HCEC 1CT (cell line): ENCODE measurements at places on chromosomes 6 and 20.

DNA sequence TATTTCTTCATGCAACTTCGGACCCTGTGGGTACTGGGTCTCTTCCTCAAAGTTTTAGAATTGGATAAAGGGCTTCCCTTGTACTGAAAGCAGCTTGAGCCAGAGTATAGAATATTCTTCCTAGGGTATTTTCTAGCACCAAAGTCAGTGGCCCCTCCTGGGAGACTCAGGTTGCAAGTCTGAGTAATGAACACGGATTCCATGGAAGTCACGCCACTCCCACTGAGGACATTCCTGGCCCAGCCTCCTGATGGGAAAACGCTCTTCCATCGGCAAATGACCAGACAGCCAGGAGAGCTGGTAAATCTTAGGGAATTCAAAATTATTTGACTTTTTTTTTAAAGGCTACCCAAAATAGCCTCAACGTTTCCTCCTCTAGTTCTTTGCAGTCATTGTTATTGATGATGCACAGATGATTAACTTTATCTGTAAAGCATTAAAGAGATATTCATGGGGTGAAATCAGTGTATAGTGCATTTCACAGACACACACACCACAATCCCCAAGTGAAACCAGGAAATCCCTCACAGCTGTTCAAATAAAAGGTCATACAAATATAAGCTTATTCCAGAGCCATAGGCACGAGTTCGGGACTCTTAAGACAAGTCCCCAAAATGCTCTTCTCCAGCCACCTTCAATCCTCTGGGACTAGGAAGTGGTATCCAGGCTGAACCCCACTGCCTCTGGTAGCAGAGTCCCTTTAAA lies 248.8 kb downstream of the SOD2 start:
- no peak for DNase-seq

DNA sequence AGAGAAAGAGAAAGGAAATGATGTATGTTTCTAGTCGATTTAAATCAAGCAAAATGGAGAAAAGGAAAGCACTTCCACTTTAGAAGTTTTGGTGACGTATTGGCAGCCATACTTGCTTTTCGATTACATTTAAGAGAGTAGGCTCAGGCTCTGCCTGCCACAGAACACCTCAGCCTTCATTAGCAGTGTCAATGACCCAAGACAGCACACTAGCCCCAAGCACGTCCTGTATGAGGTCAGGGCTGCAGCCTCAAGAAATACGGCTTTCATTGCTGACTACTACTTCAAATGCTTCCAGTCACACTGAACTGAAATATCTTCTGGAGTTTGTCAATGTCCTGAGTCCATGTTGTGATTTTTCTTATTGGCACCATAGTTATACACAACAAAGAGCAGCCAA lies 285.3 kb downstream of the EYA4 start:
- DNase-seq, result no peak

DNA sequence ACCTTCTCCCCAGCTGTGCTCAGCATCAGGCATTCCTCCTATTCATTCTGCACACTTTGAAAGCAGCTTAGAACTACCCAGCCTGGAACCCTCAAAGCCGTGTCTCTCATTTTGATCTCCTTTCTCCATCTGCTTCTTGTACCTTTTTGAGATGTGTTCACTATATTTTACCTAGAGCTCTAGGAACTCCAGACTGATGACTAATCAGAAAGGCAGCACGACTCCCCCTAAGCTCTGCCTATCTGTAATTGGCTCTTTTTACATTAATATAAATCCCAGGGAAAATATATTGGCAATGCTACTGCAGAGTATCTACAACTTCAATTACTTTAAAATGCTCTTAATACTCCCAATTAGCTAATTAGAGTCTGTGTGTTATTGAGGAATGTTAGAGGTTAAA lies 671.5 kb downstream of the CBLN4 start:
- no peak for DNase-seq

GRCh38 chr6:44224029-44224964 lies 902 bp downstream of the SLC29A1 start:
- no peak for DNase-seq

- DNase-seq, result no peak
Measured at GRCh38 chr6:167766986-167767714, 59.6 kb upstream of the AFDN start.

DNA sequence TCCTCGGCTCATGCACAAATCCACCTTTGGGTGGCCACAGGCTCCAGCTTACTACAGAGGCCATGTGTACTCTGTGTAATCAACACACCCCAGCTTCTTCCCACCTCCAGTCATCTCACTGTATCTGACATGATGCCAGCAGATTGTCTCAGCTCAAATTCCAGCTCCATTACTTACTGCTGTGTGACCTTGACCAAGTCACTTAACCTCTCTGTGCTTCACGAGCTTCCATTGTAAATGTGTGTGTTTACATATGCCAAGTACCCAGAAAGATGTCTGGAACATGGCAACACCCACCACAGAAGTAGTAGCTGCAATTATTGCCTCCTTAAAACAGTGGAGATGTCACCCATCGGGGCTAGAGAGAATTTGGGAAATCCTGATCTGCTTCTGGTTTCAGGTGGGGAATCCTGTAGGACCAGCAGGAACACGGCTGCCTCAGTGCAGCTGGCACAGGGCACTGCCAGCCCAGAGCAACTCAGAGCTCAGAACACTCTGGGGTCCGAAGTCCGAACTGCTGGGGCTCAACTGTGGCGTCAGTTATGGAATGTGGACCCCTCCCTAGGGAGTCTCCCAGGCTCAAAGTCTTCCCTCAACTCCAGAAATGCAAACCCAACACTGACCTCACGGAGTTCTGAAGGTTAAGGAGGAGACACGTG lies 21.2 kb upstream of the HLA-B start:
- DNase-seq, result no peak
